Pancreas (tissue), 10 donors: ENCODE measurements at places on chromosomes 4 and X.
A peak's percentile ranks its signal among the peaks of the same experiment; 100 is the strongest.

DNA sequence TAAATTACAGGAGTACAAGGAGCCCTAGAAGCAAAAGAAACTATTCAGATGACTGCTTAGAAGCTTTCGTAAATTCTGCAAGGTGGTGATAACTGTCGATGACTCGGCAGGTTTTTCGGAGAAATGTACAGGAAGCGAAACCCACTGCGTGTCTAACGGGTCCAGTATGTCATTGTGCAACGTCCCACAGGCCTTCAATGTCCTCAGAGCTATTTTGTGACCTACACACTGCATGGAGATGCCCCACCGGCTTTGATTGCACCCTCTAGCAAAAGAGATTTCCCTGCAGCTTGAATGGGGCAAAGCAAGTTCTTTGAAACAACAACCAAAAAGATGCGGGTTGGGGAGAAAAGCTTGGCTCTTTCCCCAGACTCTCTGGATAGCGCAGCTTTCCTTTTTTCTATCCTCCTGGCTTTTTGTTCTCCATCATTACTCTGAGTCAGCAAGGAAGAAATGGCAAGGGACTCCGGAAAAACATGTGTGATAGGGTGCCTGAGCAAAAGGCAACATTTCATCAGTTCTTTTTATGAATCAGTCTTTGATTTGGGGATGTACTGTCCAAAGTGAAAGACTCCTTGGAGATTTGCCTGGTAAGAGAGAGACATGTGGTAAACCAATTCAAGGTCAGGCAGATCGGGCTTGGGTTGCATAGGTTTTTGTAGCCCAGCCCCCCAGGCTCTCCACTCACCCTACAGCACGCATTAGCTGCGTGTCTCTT lies 112.0 kb upstream of the TBL1X start:
- no peak for DNase-seq

DNA sequence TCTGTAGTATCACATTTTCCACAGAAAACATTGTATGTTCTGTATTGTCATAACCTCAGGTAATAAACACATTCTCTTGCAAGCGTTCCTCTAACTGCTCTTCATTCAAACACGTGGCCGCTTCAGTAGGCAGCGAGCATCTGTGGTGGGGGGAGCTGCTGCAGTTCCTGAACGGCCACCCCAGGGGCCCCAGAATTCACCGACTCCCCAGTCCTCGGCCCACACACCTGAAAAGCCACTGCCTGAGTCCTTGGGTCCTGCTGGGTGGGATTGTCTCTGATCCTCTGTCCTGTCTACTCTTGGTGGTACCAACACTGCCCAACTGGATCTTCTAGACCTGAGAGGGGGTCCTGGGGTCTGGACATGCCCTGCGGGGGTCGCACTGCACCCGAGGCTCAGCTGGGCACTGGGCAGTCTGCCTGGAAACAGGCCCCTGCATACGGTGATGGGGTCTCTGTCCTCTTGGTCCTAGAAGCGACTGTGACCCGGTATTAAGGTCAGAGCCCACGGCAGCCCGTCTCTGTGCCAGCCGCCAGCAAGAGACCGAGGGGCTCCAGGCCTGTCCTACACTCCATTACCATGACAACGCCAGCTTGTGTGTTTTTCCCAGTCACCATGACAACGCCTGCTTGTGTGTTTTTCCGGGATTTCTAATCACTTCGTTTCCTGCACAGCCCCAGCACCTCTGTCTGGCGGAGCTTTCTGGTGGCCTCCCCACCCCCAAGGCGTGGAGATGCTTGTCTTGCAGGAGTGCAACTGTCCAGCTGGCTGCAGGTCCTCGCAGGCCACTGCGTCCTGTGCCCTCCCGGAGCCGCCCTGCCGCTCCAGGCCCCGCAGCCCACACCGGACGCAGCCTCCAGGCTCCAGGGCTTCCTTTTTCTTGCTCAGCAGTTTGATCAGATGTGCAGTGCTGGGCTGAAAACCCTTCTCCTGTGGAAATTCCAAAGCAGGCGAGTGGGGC lies 16.0 kb downstream of the CTBP1 start:
- DNase-seq = peak; percentile 28

DNA sequence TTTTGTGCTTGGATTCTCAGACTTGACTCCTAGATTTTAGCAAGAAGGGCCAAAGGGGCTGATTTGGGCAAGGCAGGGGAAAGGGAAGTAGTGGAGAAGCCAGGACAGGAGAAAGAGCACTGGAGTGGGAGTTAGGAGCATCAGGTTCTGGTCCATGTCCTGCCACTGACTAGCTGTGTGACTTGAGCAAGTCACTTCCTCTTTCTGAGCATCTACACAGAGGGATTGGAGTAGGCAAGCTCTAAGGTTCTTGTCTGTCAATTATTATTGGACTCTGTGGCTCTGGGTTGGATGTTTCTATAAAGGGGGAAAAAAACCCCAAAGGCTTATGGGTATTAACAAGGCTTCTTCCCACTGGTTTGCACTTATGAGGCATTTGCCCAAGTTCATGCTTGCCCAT lies 24.4 kb downstream of the PLAC1 start:
- DNase-seq = no peak

GRCh38 chrX:118423558-118423957 lies 72.1 kb upstream of the DOCK11 start:
- no peak for DNase-seq

- no peak for DNase-seq
These were observed 91.3 kb upstream of the GALNTL6 start for GRCh38 chr4:171721937-171722336.

DNA sequence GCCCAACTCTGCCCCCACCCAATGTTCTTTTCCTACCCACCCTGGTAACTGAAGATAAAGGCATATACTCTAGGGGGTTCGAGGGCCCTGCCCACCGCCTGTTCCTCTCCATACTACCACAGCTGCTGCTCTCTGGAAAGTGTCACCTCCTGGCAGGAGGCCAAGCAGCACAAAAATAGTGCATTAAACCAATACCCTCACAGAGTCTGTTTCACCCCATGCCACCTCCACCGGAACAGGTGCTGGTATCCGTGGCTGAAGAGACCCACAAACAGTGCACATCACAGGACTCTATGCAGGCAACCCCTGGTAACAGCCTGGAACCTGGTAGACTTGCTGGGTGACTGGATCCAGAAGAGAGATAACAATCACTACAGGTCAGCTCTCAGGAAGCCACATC lies 85.1 kb upstream of the CTSO start:
- DNase-seq = no peak

DNA sequence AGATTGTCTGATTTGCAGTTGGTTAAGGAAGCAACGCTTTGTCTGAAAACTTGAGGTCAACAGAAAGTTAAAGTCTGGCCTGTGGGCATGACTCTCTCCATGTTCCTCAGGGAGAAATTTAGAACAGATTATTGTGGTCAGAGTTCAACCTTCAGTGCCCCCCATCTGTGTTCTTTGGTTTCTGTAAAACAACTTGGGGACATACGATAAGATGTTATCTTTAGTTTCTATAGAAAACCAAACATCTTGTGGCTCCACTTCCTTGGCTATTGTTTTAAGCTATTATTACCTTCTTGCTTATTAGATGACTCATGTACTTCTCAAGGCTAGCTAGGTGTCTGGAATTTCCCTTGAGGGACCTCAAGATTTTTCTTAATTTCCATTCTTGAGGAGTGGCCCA lies 507.7 kb downstream of the PDHA2 start:
- DNase-seq = no peak

DNA sequence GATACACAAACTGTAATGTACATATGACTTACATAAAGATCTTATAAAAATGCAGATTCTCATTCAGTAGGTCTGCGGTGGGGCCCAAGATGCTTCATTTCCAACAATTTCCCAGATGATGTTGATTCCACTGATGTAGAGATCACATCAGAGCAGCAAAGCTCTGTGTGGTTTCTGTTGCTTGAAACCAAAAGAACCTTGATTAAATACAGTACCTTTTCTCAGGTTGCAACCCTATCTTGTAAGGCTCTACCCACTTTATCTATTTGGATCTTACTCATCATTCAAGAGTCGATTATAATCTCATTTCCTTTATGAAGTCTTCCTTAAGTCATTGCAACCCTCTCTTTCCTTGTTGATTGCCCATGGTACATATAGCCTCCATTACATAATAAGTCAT lies 816.8 kb downstream of the RPA4 start:
- no peak for DNase-seq

DNA sequence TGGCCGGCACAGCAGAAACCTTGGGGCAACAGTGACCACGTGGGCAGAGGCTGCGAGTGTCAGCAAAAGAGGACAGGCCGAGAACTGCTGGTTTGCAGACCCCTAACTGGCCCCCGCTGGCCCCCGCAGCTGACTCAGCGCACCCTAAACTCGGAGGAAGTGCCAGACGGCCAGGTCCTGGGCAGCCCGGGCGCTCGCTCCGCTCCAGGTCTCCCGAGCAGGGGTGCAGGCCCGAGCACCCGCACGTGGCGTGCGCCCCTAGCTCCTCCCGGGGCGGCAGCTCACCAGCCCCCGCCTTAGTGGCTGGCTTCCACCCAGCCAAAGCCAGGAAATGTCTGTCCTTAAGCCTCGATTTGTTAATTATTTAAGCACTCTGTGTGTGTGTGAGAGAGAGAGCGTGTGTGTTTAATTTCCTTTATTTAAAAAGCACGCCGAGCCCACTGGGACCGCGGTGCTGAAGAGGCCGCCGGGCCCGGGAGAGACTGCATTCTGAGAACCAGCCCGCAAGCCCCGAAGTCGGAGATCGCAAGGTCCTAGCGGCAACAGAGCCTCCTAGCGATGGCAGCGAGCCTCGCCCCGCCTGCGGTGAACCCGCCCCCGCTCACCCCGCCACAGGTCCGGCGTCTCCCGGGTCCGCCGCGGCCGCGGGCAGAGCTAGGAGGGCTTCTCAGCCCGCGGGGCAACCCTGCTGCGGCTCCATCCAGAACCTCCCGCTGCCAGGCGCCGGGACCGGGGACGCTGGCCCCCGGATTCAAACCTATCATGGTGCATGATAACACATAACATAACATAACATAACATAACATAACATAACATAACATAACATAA lies 45.9 kb upstream of the CDKN2AIP start:
- DNase-seq = peak; percentile 71

DNA sequence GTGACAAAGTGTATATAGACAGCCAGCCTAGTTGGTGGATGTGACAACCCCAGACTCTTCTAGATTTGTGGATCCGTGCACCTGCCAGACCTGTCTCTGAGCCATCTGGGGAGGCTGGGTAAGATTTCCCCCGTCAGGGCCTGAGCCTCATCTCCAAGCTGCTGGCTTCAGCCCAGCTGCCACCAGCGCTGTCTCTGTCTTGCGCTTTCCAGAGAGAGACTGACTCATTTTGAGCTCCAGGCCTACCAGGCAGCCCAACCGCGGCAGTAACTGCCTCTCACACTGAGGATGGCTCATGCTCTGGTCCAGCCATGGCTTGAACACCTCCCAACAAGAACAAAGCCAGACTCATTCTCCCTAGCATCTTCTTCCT lies 26.4 kb downstream of the NOP14 start:
- peak; percentile 31 for DNase-seq

GRCh38 chr4:7778510-7779431 lies 160.9 kb downstream of the AFAP1 start:
- DNase-seq = no peak

GRCh38 chrX:133658293-133658911 lies 243.1 kb upstream of the GPC4 start:
- no peak for DNase-seq

DNA sequence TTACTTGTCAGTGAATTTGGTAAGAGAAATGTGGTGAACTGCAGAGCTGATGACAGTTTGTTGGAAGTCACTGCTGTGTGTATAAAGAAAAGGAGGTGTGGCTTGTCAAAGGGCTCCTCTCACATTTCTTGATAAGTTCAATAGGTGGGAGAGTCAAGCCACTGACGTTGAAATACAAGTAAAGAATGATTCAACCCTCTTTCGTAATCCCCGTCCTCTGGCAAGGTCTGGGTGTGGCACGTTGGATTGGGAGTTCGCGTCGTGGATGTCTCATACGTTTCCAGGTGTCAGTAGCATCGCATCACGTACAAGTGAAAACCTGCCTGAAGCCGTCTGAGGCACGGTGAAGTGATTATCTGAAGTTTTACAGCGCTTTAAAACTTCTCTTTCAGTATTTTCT lies 76.4 kb downstream of the EGF start:
- no peak for DNase-seq
